Right hindlimb (tissue), 1 donor: ENCODE measurements at places on chromosomes 12 and 14.

DNA sequence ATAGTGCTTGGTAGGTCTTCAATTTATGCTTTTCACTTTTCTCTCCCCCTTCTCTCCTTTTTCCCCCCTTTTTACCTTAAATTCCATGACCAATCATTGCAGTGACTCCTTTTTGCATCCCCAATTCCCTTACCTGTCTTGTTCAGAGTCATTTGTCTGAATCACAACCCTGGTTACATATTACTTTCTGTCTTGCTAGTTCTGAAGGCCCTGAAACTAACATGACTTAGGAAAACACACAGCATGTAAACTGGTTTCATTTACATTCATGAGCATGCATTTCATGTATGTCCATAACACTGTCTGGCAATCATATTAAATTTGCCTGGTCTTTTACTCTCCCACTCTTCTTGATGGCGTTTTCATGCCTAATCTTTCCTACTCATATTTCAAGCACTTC is 20.3 kb upstream of the FOXG1 start:
- no peak for DNase-seq

GRCh38 chr14:49977126-49977841 is 84.4 kb downstream of the ARF6 start:
- DNase-seq = no peak

DNA sequence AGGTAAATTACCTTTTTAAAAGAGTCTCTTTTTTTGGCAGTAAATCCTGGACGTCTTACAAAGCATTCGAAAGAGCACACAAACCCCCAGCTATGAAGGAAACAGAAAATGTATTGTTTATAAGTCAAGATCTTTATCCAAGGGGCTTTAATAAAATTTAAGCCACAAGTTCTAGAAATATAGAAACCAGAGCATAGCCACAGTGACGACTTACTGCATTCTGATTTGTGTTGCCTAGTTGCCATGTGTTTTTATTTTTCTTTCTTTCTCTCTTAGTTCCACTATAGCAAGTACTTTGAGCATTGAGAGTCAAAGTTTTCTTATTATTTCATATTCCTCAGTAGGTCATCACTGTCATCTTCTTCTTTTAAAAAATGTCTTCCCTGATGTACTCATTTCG is 47.8 kb upstream of the TBPL2 start:
- no peak for DNase-seq

DNA sequence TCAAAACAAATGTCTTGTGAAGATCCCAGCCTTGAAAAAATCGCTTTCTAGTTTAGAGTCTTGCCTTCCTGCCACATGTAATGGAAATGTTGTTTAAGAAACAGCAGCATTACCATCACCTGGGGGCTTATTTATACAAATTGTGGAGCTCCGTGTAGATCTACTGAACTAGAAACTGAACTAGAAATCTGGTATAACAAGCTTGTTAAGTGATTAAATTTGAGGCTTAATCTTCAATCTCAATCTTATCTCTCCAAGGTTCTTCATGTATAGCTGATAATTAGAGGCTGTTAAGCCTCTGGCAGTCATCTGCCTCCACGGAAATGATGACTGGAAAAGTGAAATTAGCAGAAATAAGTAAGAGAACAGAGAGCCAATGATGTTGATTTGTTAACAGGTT is 92.0 kb upstream of the FGD4 start:
- DNase-seq = no peak

DNA sequence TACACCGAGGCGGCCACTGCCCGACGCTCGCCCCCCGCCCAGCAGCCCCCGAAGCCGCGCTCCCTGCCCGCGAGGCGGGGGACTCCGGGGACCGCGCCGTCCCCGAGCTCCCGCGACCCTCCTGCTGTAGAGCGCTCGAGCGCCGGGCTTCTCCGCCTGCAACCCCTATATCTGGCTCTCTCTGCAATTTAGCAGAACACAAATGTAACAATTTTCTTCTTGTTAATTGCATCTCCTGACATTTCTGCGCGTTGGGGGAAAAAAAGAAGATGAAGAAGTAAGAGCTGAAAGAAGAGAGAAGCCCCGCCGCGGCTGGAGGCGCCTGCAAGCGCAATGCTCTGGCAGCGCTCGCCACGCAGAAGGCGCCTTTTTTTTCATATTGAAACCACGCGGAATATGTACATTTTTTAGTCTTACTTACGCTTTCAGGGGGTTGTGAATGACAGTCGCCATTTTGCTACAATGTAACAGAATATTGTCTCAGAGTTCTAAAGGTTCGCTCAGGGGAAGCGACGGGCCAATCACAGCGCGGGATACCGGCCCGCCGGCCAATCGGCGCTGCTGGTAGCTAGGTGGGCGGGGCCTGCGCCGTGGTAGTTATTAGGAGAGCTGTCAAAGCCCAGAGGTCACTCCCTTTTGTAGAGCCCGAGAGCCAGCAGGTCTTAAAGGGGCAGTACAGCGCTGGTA is at the start of gene DPF3:
Gene DPF3 (minus strand): TSS at position 466 of the 687 bp plus-strand sequence. CDS start 13 bp downstream, at position 453.
- peak; percentile 96 for DNase-seq

DNA sequence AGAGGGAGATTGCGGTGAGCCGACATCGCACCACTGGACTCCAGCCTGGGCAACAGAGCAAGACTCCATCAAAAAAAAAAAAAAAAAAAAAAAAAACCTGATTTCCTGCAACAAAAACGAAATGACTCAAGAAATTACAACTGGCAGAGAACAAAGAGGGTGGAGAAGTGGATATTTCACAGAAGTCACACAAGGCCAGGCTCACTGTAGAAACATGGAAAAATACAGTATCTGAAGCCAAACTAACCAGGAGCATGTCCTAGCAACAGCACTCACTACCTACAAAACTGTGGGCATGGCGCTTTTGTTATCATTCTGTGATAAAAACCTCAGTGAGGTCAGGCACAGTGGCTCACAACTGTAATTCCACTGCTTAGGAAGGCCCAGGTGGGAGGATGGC is 11.7 kb upstream of the MMP17 start:
- DNase-seq = no peak

DNA sequence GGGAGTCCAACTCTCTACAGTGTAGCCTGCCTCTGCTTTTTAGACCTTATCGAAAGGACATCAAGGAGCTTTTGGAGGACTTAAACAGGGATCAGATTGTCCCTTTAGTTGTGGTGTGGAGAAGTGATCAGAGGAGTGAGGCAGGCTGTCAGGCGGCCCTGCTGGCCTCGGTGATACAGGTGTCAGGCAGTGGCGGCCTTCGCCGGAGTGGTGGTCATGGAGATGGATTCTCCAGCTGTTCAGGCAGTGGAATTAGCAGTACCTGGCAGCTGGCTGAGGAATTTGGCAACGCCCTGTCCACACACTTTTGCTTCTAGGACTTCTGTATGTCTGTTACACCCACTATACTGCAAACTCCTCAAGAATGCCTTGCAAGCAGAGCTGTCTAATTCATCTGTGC is 4.2 kb upstream of the CLMN start:
- no peak for DNase-seq

GRCh38 chr12:7444076-7444475 is at the start of gene CD163L1:
TSS of gene CD163L1 (minus strand) at chr12:7444153. CDS start at chr12:7444127, 26 bp downstream.
- no peak for DNase-seq
